ENCODE measurements at places on chromosomes 1 and 21.

DNA sequence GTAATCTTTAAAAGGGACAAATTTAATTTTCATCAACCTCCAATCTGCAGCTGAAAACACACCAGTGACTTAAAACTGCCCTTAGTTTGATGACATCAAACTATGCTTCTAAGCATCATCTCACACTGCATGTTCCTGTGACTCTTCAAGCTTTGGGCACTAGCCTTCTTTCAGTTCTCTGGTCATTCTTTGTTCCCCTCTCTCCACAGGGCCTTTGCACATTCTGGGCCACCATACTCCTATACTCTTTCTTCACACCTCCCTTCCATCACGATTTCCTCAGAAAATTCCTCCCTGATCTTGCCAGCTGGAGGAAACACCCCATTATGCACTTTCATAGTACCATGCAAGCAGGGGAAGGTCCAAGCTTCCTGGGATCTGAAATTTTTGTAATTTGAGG, 77.6 kb upstream of the ZNF326 start:
- no peak for DNase-seq

- DNase-seq, result no peak
Observed at GRCh38 chr1:21012937-21013336, 163.8 kb downstream of the EIF4G3 start.

DNA sequence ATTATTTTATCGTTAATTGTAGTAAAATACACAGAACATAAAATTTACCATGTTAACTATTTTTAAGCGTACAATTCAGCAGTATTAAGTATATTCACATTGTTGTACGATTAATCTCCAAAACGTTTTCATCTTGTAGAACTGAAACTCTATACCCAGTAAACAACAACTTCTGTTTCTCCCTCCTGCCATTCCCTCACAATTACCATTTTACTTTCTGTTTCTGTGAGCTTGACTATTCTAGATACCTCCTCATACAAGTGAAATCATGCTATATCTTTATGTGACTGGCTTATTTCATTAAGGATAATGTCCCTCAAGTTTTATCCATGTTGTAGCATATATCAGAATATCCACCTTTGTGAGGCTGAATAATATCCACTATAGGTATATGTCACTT, 156.8 kb downstream of the ST6GALNAC3 start:
- DNase-seq, result no peak

DNA sequence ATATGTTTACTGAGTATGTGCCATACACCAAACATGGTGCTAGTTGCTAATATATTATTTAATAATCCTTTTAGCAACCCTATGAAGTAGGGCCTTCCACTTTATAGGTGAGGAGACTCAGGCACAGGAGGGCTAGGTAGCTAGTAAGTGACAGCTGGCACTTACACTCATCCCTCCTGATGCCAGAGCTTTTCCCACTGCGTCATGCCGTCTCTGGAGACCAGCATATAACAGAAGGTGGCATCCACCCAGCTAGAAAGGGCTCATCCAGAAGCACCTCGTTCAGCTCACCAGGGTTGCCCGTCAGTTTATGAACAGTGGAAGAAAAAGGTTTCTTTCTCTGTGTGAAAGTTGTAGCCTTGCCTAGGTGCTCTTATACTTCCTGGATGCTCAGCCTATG, 108.9 kb downstream of the NOS1AP start:
- DNase-seq, result no peak

DNA sequence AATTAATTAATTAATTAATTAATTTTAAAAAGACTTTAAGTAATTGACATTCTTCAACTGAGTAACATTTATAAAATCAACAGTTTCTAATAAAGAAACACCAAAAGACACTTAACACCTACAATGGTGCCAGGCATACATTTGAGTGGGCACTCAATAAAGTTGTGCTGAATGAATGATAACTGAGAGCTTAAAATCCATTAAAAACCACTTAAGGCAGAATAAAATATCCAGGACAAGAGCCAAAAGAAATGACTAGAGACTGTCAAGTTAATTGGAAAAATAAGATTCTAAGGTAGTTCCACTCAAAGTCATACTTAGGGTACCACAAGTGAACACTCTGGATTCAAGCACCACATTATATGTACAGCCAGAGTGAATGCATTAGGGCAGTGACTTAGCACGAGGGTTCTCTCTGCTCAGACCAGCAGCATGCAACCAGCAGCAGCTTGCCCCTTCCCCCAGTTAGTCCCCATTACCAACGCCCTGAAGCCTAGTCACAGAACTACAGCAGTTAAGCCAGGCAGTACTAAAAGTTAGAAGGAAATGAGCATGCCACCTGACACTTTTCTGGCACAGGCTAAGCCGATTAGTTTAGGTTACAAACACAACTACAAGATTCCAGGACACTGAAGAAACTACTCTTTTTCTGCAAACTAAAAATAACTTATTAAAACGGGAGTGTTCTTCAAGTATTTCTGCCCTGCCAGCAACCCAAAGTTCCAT, 46.5 kb downstream of the LUZP1 start:
- DNase-seq, result no peak

DNA sequence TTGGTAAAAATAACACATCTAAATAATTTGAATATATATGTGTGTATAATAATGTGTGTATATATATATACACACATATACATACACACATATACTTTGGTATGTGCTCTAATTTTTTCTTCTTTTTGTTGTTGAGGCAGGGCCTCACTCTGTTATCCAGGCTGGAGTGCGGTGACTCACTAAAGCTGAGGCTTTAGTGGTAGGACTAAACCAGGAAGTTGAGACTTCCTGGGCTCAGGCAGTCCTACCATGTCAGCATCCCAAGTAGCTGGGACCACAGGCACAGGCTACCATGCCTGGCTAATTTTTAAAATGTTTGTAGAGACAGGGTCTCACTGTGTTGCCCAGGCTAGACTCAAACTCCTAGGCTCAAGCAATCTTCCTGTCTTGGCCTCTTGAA, 46.7 kb upstream of the CXADR start:
- no peak for DNase-seq

Measured in CD8-positive, alpha-beta memory T cell (primary cell).